ENCODE measurements at places on chromosomes 11 and 22.

DNA sequence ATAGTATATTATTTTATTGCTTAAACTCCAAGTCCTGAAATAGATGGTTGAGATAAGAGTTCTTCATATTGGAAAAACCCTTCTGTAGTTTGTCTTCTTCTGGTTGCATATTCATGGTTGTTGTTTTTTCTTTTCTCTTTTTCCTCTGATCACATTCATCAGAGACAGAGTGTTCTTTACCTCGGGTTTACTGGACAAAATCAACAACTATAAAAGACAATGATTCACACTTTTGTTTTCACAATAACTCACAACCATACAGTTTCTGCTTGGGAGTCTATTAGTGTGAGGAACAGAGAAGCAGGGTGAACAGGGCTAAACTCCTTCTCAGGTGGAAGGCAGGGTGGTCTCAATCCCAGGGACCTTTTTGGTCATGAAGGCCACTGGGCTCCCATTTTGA is 2.6 kb upstream of the SLC22A25 start:
- DNase-seq, result no peak

- no peak for DNase-seq
Measured at GRCh38 chr11:99742501-99742900, 721.8 kb downstream of the CNTN5 start.

DNA sequence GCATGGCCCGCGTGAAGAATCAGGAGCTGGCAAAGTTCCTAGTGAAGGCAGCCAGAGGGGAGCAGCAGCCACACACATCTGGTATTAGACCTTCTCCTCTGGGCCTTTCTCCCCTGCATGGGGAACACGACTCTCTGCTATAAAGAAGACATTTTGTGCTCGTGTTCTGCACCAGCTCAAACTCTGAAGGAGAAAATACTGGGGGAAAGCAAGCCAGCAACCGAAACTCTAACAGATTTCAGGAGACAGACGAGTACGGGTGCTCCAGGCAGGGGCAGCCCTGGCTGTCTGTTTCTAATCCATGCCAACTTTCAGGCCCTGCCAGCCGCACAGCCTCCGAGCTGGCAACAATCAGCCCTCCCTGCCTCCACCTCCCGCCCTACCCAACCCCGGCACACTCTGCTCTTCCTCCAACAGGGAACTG is 296.3 kb downstream of the BRD1 start:
- no peak for DNase-seq

DNA sequence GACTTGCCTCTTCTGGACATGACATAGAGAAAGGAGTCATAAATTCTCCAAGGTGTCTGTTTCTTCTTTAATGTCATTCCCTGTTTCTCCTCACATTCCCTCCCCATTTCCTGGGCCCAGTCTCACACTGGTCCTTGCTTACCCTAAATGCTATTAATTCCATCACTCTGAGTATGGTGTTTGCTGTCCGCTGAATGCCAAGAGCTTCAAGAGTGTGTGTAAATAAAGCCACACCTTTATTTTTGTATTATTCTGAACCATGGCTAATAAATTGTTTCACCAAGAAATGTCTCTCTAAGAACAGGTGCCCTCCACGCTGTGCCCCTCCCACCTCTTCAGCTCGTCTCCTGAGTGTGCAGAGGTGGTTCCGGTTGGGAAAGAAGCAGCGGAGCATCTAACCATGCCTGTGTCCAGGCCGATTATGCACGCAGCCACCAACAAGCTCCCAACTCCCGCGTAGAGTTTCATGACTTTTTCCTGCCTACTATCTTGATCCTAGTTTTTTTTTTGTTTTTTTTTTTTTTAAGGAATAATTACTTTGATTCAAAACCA is 8.6 kb downstream of the TMEM121B start:
- no peak for DNase-seq

DNA sequence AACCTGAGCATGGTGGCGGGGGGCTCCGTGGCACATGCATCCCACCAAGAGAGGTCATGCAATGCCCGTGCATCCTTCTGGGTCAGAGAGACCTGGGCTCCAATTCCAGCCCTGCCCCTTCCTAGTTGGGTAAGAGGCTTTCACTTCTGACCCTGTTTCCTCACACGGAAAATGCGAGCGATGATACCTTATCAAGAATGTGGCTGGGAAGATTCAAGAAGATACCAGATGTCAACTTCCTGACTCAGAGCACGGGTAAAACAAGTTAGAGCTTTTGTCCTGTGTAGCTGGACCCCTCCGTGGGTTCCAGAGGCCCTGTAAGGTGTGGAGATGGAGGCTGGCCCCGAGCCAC is 8.7 kb upstream of the DGKZ start:
- DNase-seq, result no peak

- DNase-seq, result no peak
Measured at GRCh38 chr11:61914471-61915171, 2.7 kb downstream of the RAB3IL1 start.

DNA sequence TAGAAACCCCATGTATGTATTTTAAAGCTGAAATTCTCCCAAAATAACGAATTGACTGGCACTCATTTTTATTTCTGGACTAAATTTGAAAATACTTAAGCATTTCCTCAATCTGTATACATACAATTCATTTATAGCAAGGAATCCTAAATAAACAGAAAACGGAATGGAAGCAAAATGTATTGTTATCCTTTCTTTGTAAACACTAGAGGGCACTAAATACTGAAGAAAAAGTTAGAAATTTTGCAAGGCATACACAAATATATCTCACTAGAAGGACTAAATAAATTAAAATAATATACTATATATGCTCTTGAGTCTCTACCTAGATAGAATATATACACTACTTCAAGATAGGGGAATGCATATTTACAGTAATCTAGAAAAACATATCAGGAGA is 23.1 kb upstream of the ANO5 start:
- DNase-seq, result no peak

- no peak for DNase-seq
Measured at GRCh38 chr11:59984368-59984767, 20.5 kb downstream of the OOSP4A start.

- DNase-seq, result no peak
Measured at GRCh38 chr11:34068111-34068510, 16.6 kb downstream of the CAPRIN1 start.

DNA sequence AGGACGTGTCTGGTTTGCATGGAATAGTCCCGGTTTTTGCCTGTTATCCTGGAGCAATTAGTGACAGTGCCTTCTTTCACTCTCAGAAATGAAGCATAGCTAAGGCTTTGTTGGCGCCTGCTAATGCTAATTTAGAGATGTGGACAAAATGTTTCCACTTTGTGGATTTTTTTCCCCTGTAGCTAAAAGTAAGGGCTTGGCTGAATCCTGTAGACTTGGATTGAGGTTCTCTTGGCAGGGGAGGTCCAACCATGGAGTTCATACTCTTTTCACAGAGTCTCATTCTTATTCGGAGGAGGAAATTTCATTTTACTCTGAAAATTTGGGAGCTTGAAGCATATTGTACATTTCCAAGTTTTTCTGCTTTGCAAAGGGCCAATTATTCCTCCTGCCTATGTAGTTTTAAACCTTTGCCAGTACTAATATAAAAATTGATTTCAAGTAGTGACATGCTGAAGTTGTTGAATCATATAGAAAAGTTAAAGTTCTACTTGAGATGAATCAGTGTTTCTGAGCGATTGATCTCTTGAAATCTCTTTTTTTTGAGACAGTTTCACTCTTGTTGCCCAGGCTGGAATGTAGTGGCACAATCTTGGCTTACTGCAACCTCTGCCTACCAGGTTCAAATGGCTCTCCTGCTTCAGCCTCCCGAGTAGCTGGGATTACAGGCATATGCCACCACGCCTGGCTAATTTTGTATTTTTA is 20.0 kb downstream of the PPFIA1 start:
- DNase-seq, result no peak

DNA sequence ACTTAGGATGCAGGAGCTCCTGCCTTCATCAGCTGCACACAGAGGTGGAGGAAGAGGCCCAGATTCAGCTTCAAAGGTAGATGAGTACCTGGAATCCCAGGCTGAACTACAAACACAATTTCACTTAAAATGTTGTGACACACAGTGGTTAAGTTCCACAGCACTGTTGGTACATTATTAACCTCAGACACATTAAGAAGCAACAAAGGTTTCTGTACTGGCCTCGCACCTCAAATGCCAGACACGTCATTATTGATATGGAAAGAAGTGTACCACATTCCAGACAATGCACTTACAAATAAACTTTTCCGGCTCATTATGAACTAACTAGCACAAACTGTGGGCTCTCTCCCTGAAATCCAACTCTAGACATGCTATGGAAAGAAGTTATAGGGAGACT is 34.6 kb downstream of the PRDM10 start:
- DNase-seq, result no peak

- no peak for DNase-seq
Measured at GRCh38 chr11:70240337-70240736, 30.2 kb upstream of the PPFIA1 start.

DNA sequence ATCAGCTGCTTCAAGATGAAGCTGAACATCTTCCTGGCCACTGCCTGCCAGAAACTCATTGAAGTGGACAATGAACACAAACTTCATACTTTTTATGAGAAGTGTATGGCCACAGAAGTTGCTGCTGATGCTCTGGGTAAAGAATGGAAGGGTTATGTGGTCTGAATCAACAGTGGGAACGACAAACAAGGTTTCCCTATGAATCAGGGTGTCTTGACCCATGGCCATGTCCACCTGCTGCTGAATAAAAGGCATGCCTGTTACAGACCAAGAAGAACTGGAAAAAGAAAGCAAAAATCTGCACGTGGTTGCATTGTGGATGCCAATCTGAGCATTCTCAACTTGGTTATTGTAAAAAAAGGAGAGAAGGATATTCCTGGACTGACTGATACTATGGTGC is 22.2 kb upstream of the BIRC3 start:
- DNase-seq, result no peak
